ENCODE measurements at places on chromosomes 2 and 18. TPM values are rescaled to one million over a fixed set of nuclear protein-coding genes. Genes with fewer than 3 reads are reported as not detected.

Gene MYOM1
- total RNA-seq: 0.15 TPM

Gene ARHGAP15
- total RNA-seq: not detected

Gene RGPD3
- under 0.01 TPM for total RNA-seq

Gene SFT2D3
- 3.7 TPM for total RNA-seq

Gene ITPRIPL1
- total RNA-seq: 3.7 TPM

All from bronchus fibroblast of lung (primary cell).